ENCODE measurements at places on chromosomes 3 and 15.

GRCh38 chr3:172634948-172635347, 75.9 kb downstream of the NCEH1 start:
- no peak for DNase-seq

DNA sequence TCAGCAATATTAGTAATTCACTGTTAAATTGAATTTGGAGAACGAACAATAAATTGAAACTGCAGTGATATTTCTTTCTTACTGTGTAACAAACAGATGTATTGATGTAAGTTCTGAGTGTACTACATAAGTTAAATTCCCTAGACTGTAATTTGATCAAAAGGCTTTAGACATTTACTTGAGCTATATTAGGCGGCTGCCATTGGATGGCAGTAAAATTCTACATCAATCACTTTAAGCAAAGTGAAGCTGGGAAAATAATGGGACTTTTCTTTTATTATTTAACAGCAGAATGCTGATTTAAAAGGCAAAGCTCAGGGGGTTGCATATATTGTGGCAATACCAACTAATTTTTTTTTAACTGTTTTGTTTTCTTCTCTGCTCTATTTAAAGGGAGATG, 212.6 kb upstream of the PLSCR5 start:
- DNase-seq: peak; percentile 73

DNA sequence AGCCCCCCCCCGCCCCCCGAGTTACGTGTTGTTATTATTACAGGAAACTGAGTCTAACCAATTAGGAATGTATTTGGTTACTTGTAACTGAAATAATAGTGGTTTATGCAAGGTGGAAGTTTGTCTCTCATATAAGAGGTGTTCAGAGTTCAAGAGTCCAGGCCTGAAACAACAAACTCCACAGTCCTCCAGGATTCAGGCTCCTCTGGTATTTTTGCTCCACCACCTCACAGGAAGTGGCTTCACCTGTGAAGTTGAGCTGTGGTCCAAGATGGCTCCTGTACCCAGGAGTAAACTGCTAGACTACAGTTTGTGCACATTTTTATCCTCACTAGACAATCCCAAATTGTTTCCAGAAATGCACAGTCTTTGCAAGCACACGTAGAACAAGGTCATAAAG, 27.3 kb downstream of the MOBP start:
- no peak for DNase-seq

GRCh38 chr15:88878720-88879184, 16.6 kb downstream of the HAPLN3 start:
- no peak for DNase-seq

GRCh38 chr3:184604615-184605290, 43.2 kb downstream of the EPHB3 start:
- DNase-seq: no peak

GRCh38 chr15:68816158-68816557, 4.5 kb downstream of the ANP32A start:
- DNase-seq: no peak

DNA sequence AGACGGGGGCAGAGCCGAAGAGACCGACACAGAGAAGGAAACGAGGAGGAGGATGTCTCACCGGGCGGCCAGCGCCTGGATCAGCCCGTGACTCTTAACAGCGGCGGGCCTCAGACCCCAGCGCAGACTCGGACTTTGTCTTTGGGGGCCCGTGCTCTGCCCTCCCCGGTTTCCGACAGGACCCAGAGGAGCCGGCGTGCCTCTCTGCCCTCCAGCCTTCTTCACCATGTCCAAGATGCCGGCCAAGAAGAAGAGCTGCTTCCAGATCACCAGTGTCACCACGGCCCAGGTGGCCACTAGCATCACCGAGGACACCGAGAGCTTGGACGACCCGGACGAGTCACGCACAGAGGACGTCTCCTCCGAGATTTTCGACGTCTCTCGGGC, 1.0 kb downstream of the TSC22D2 start:
- no peak for DNase-seq

GRCh38 chr15:89398896-89399237, 64.2 kb upstream of the POLG start:
- DNase-seq: no peak

DNA sequence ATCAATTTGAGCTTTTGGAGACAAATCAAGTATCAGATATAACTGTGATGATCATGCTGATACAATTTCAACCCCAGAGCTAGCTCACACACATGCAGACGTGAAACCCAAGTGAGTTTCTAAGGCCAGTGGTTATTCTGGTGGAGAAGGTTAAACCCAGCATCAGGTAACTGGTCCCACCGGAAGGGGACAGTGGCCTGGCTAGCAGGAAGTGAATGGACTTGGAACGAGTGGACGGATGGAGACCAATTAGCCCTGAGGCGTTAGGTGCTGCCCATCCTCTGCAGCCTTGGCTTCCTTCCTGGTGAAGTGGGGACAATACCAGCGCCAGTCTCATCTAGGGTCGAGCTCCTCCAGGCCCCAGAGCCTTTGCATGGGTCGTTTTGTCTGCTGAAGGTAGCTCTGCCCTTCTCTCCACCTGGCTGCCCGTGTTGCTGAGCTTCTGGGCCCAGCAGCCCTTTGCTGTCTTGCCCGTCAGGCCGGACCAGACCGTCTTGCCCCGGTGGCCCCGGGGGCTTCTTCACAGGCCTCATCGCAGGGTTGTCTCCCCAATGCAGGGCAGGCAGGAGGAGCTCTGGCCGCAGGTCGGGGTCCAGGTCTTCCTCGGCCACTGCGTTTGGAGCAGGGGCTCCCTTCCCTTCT, 915 bp upstream of the KCTD6 start:
- no peak for DNase-seq

- DNase-seq: no peak
These were observed 497.7 kb downstream of the OCA2 start for GRCh38 chr15:27601239-27601960.

DNA sequence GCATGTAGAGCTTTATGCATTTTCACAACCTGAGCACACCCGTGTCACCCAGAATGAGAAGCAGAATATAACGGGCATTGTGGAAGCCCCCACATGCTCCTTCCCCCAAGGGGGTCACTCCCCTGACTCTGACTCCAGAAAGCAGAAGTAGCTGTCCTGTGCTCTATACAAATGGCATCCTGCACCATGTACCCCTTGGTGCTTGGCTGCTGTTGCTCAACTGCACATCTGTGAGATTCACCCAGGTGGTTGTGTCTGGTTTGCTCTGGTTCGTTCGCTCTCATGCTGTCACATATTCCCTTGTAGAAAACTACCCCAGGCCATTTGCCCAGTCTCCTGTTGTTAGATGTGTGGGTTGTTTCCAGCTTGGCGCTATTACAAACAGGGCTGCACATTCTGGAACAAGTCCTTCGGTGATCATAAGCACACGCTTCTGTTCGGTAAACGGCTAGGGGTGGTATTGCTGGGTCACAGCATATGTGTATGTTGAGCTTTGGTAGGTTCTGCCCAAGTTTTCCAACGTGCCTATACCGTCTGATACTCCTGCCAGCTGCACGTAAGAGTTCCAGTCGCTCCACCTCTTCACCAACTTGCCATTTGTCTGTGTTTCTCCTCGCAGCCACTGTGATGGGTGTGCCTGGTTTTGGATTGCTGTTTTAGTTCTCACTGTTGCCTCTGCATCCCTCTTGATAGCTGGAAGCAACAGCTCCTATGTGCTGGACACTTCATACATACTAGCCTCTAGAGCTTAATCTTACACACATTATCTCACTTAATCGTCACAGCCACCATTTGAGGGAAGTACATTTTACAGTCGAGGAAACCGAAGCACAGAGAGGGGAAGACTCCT, 65.4 kb upstream of the SLC6A6 start:
- DNase-seq: no peak

DNA sequence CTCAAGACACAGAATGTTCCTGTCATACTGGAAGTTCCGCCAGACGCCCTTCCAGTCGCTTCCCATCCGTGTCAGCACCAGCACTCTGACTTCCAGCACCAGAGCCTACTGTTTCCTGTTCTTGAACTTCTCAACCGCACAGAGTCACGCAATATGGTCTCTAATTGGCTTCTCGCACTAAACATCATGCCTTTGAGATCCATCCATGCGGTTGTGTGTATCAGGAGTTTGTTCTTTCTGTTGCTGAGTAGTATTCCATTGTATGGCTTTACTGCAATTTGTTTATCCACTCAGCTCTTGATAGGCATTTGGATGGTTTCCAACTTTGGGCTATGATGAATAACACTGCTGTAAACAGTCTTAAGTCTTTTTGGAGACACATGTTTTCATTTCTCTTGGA, 112.1 kb downstream of the LRRK1 start:
- DNase-seq: peak; percentile 43

GRCh38 chr3:17639765-17640164, 102.7 kb downstream of the TBC1D5 start:
- DNase-seq: no peak

DNA sequence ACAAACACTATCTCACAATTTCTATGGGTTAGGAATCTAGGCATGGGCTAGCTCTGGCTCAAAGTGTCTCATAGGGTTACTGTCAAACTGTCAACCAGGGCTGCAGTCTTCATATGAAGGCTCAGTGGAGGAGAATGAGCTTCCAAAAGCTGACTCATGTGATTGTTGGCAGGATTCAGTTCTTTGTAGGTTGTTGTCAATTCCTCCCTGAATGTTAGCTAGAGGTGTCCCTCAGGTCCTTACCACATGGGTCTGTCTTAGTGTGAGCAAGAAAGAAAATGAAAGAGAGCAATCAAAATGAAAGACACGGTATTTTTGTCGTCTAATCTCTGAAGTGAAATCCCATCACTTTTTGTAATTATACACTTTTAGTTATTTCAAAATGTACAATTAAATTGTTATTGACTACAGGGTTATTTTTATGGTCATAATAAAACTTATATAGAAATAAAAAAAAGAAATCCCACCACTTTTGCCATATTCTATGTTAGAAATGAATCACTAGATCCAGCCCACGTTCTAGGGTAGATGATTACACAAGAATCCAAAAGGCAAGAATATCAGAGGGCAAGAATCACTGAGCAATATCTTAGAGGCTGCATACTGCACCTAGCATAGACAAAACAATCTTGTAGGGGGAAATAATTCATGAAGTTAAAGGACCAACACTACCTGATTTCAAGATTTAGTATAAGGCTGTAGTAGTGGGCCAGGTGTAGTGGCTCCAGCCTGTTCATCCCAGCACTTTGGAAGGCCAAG, 8.4 kb downstream of the ACSBG1 start:
- DNase-seq: no peak

DNA sequence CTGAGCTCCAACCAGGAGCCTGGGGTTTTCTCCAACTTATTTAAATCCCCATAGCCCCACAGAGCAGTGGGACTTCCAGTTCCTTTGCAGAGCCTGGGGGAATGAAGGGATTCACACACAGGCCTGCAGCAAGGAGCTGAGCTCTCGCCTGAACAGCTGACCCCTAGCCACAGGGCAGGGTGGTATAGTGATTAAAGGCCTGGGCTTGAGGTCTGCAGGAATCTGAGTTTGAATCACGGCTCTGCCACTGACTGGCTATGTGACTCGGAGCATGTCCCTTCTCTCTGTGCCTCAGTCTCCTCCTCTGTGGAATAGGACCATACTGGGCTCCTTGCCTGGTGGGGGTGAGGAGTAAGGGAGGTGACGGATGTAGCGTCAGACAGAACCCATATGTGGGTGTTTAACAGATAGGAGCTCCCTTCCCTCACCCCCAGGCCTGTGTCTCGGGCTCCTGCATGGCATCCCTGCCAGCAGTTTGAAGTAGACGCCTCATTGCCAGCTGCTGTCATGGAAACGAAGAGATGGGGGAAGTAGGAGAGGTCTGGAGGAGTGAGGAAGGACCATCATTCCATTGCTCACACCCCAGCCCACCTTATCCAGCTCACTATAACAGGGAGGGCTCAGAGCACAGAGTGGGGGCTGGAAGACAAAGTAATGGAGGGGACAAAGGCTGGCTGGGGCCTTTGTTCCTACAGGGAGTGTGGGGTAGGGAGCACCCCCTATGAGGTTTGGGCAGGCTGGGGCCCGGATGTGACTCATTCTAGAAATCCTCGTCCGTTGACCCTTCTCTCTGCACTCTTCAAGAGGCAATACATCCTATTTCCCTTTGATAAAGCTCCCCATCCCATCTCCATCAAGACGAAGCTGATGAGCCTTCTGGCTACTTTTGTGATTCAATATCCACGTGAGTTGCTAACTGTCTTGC, 14.8 kb downstream of the HRH1 start:
- no peak for DNase-seq

DNA sequence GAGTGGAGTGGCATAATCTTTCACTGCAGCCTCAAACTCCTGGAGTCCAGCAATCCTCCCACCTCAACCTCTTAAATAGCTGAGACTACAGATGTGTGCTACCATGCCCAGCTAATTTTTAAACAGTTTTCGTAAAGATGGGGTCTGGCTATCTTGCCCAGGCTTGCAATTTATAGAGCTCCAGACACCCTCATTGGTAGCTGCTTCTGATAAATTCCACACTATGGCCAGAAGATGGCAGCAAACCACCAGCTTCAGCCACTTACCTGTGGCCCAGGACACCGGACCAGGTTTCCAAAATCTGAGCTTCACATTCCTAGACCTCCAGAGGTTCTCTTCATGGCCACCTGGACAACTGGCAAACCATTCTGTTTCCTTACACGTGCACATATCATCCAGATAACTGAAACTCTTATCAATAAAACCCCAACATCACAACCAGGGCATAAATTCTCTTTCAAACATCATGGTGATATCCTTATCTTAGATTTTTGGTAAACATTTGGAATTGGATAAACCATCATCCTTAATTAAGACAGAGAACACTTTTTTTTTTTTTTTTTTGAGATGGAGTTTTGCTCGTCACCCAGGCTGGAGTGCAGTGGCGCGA, 28.9 kb downstream of the FBXW12 start:
- DNase-seq: peak; percentile 24

GRCh38 chr3:48463703-48464102, 17.2 kb downstream of the ATRIP start:
- no peak for DNase-seq

- DNase-seq: no peak
These were observed 31.6 kb upstream of the PCSK6 start for GRCh38 chr15:101521069-101521468.

- DNase-seq: no peak
These were observed 27.6 kb downstream of the ACP3 start for GRCh38 chr3:132344666-132345280.

GRCh38 chr15:76898102-76898501, 7.0 kb downstream of the SCAPER start:
- no peak for DNase-seq

DNA sequence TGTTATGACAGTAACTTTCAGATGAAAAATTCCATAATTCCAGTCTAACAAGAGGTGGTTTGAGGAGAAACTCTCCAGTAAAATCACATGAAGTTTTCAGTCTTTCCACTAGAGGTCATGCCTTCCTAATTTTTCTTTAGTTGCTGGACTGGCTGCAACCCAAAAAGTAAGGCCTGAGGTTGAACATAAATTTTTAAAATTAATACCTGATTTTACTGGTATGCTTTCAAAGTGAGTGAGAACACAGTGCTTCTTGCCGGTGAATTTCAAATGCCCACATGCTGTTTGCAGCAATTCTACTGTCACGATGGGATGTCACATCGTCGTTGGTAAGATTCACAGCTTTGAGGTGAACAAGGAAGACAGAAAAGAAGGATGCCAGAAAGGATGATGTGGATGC, 89.0 kb upstream of the FGF12 start:
- peak; percentile 73 for DNase-seq

- no peak for DNase-seq
These were observed 13.8 kb downstream of the LARS2 start for GRCh38 chr3:45402138-45402537.

Measured in NCI-H1105 treated with DMSO at 0.1 percent for 48 hours (cell line).